ENCODE measurements at places on chromosomes 13 and 19.

DNA sequence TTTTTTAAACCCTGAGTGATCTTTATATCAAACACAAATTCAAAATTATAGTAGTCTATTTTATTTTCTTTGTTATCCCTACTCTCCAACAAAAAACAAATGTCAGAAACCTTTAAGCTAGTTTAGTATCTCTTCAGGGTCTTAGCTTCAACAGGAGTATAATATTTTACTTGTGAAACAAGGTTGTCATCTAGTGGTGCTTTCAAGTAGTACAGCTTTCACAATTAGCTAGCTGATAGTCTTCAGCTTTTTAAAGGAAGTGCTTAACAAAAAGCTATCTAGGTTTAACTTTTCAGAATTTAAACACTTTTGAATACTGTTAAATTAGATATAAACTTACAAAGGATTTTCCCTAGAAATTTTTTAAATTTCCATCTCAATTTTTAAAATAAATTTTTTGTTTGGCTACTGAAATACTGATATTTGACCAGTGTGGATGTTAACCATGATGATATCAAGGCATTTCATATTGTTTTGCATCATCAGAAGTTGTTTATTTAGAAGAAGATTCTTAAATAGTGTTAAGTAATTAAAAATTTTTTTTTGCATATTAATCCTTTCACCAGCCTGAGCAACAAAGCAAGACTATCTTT lies 34.2 kb downstream of the TDRD3 start:
- DNase-seq: no peak

- no peak for DNase-seq
Measured at GRCh38 chr19:12749938-12750521, 1.6 kb upstream of the BEST2 start.

DNA sequence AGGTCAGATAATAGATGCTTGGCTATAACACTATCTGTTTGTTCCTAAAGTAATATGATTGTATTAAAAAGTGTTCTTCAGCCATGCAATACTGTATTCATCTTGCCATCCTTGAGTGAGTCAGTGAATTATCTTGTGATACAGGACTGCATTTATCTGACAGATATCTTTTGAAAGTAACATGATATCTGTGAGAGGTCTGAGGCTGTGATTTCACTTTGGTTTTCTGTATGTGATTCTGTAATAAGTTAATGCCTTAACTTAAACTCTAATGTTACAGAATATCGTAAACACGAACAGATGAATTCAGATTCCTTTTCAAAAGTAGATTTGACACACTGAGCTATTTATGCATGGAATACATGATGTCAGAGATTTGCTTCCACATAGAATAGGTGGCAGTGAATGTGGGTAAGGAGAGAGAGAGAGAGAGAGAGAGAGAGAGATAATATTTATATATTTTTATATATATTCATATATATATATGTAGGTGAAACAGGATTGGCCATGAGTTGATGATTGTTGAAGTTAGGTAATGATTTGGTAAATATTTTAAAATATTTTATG lies 97.9 kb upstream of the RNF113B start:
- no peak for DNase-seq

GRCh38 chr19:39802958-39803357 lies 24.3 kb downstream of the LEUTX start:
- no peak for DNase-seq

DNA sequence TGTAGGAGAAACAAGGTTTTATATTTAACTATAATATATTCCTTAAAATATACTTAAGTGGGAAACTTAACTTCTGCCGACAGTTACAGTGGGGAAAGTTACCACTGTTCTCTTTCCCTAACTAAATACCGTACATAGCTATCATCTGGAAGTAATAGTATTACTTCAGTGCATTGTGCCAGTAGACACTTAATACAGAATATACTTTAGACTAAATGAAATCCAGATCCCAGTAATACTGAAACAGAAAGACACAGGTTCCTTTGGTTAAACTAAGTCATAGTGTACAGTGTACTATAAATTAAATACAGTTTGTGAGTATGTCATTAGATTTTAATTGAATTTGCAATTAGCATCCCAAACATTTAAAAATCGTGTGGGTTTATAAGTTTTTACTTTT lies 107.5 kb downstream of the PCCA start:
- DNase-seq: no peak

- DNase-seq: no peak
Measured at GRCh38 chr13:44312834-44313551, 60.6 kb upstream of the SERP2 start.

- DNase-seq: no peak
Measured at GRCh38 chr19:41876847-41877832, at the start of gene CD79A. Gene CD79A, plus strand, starts transcription at chr19:41877279. Its CDS starts 26 bp downstream, at chr19:41877305.

- no peak for DNase-seq
Measured at GRCh38 chr13:86826232-86826631, 844.9 kb upstream of the SLITRK5 start.

- DNase-seq: no peak
Measured at GRCh38 chr19:55197528-55197927, 11.8 kb downstream of the PTPRH start.

DNA sequence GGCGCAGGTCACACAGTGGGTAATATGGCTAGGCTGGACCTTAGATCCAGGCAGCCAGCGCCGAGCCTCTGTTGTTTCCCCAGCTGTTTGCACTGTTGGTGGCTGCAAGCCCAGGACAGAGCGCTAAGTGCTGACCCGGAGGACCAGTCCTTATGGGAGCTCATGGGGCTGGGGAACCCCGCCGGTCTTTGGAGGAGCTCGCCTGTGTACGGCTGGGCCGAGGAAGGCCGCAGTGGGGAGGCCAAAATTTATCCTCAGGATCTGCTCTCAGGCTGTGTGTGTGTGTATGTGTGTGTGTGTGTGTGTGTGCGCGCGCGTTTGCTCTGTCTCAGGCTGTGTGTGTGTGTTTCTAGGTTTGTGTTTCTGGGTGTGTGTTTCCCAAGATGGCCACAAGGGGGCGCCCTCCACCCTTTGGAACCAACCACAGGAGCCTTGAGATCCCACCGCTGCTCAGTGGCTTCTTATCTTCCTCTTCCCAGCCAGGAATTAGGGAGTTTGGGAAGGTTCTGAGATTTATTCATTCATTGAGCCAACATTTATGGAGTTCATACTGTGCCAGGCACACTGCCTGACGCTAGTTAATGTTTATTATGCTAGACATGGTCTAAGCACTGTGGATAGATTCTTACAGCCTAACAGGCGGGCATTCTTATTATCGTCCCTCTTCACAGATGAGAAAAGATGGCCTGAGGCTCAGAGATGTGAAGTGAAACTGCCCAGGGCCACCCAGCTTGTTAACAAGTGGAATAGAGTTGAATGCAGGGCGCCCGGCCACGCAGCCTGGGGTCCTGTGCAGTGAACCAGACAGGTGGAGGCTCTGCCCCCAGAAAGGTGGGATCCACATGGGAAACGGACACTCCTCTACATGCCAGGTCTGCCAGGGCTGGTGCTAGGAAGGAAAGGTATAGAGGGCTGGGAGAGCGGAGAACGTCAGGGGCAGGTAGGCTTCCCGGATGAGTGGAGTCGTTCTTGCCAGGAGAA lies 13.0 kb downstream of the PGLYRP1 start:
- peak; percentile 54 for DNase-seq

GRCh38 chr13:96636001-96636709 lies 358.1 kb downstream of the OXGR1 start:
- no peak for DNase-seq

GRCh38 chr19:10510301-10510802 lies 6.9 kb downstream of the S1PR5 start:
- peak; percentile 41 for DNase-seq

DNA sequence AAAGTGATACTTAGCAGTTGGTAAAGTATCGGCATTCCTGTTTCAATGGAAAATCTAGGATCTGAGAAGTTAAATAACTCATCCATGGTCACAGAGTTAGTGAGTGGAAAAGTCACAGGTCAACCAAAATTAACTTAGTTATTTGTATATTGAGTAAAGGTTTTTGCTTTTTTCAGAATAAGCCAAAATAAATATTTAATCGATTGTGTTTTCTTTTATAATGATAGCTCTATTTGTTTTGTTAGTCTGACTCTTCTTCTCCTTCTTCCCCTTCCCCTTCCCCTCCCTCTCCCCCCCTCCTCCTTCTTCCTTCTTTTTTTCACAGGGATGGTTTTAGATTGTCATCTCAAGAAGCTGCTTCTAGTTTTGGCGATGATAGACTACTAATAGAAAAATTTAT lies 173.5 kb downstream of the PCCA start:
- DNase-seq: no peak

GRCh38 chr13:113534236-113534860 lies 43.8 kb upstream of the DCUN1D2 start:
- DNase-seq: no peak
